ENCODE measurements at places on chromosomes 4 and X. TPM values are rescaled to one million over a fixed set of nuclear protein-coding genes. Genes with fewer than 3 reads are reported as not detected.

- no peak for DNase-seq
- H3K27me3 ChIP-seq, result no peaks in the 10 kb centered on the region
- no peak overlapping the region for H3K4me3 ChIP-seq
- peaks cover 37% of the 10 kb centered on the region for H3K4me1 ChIP-seq
- H3K36me3 ChIP-seq, result peaks cover 26% of the 10 kb centered on the region
Observed at GRCh38 chrX:19833034-19833677, 54.2 kb downstream of the SH3KBP1 start.

DNA sequence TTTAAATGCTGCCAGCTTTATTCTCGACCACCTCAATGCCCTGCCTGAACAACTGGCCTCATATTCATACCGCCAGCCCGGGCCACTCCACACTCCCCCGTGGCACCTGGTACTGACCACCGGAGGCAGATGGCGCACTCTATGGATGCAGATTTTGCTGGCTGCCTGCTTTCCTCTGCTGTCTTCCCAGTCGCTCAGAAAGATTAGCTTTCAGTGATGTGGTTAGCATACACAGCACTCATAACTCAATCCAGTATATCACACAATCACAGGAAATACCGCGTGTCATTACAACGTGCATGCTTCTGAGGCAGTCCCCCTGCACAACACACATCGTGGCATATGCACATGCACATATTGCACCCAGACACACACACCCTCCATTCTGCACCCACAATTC is 147.2 kb upstream of the BCOR start:
- H3K36me3 ChIP-seq, result no peaks in the 10 kb centered on the region
- H3K27ac ChIP-seq, result no peak overlapping the region
- H3K27me3 ChIP-seq, result peaks cover 1% of the 10 kb centered on the region
- peaks cover 8% of the 10 kb centered on the region for H3K4me1 ChIP-seq
- H3K4me3 ChIP-seq, result no peak overlapping the region
- peak; percentile 12 for DNase-seq

GRCh38 chr4:1768367-1769034 is 24.6 kb upstream of the FGFR3 start:
- DNase-seq, result no peak
- peak overlapping the region; percentile 19 for H3K4me3 ChIP-seq
- H3K36me3 ChIP-seq, result no peaks in the 10 kb centered on the region
- H3K4me1 ChIP-seq, result peaks cover 3% of the 10 kb centered on the region

DNA sequence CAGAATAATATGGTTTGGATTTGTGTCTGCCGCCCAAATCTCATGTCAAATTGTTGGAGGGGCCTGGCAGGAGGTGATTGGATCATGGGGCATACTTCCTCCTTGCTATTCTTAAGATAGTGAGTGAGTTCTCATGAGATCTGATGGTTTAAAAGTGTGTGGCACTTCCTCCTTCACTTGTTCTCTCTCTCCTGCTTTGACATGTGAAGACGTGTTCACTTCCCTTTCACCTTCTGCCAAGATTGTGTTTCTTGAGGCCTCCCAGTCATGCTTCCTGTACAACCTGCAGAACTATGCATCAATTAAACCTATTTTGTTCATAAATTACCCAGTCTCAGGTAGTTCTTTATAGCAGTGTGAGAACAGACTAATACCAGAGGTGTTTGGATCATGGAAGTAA is 325.7 kb upstream of the GIMD1 start:
- H3K27ac ChIP-seq, result no peak overlapping the region
- H3K4me3 ChIP-seq, result no peak overlapping the region

DNA sequence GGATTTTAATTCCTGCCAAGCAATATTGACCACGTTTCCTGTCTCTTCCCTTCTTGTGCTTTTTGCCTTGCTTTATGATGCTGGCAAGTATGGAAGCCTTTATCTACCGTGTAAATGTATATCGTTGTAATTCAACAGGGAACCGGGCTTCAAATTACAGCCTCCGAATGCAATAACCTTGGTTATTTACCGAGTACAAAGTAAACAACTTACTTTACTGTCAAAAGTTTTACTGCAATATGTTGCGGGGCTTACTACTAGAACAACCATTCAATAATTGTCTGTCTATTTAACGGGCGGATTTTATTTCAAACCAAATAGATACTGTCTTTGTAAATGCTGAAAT is 73.1 kb downstream of the PALLD start:
- no peak for DNase-seq
- no peak overlapping the region for H3K4me3 ChIP-seq
- no peaks in the 10 kb centered on the region for H3K36me3 ChIP-seq
- H3K4me1 ChIP-seq, result peaks cover 7% of the 10 kb centered on the region
- no peak overlapping the region for H3K27ac ChIP-seq

DNA sequence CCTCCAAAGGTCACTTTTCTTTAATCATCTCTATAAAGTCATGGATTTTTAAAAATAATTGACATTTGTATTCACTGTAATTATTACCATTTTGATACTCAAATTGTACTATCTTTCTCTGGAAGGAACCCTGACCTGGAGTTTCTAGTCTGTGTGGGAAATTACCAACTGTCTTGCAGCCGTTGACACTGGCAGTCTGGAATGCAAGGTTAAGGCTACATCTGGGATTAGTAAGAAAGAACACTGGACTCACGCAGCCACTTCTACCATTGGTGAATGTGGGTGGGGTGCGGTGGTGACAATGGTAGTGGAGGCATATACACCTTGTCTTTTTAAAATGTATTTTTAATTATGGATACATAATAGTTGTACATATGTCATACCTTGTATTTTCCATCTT is 40.9 kb downstream of the EGF start:
- no peak overlapping the region for H3K4me3 ChIP-seq
- no peaks in the 10 kb centered on the region for H3K36me3 ChIP-seq
- H3K27me3 ChIP-seq, result peaks cover 2% of the 10 kb centered on the region
- no peak overlapping the region for H3K27ac ChIP-seq
- peaks cover 4% of the 10 kb centered on the region for H3K4me1 ChIP-seq

GRCh38 chrX:19628011-19628575 is 112.8 kb upstream of the MAP3K15 start:
- H3K4me3 ChIP-seq, result no peak overlapping the region
- DNase-seq, result no peak
- no peaks in the 10 kb centered on the region for H3K27me3 ChIP-seq
- peaks cover 26% of the 10 kb centered on the region for H3K36me3 ChIP-seq
- H3K27ac ChIP-seq, result peak overlapping the region; percentile 74

DNA sequence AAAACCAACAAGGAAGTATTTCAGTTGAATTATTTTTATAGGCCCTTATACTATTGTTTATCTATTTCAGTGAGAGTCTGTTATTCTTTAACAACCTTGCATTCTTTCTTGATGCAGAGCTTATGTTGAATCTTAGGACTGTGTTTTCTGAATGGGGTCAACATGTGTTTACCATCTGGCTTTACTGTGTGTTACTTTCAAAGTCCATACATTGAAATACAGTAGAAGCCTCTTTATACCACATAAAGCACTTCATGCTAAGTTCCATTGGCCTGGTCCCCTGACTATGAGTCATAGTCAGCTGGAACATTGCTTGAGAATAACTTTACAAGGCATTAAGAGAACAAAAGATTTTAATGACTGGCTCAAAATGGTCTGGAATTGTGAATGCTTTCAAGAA is 152.6 kb downstream of the GASK1B start:
- H3K4me1 ChIP-seq, result no peaks in the 10 kb centered on the region
- H3K36me3 ChIP-seq, result no peaks in the 10 kb centered on the region
- peaks cover 2% of the 10 kb centered on the region for H3K27me3 ChIP-seq
- no peak overlapping the region for H3K27ac ChIP-seq

DNA sequence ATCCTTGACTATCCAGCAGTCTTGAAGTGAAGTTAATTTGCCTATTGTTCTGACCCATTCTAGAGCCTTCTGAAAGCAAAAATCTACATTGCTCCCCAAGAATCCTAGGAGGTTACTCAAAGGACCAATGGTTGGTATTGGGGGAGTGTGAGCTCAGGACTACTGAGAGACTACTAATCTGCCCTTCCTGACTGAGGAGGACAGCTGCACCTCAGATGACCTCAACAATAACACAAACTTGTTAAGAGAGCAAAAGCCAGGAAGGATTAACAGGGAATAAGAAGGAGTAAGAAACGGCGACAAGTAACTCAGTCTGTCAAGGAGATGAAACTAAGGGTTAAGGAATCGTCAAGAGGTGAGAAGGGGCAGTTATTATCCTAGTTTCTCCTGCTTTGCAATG is 43.4 kb downstream of the IDS start:
- H3K27ac ChIP-seq, result no peak overlapping the region
- peaks cover 11% of the 10 kb centered on the region for H3K27me3 ChIP-seq
- H3K4me3 ChIP-seq, result no peak overlapping the region

DNA sequence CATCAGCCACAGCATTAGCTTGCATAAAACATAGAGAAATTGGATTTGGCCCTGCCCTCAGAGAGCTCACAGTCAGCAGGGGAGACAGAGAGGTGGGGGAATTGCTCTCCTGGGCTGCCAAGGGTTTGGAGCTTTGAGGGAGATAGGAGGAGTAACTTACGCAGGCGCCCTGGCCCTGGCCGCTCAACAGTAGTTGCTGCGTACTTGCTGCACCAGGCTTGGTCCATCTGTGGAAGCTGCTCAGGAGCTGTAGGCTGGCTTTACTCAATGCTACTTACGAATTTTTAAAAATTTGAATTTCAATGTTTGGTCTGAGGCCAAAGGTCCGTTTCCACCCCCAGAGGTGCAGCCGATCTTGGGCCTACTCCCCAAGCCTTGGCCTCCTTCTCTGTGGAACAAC is 83.3 kb downstream of the CPZ start:
- H3K4me1 ChIP-seq, result no peaks in the 10 kb centered on the region
- DNase-seq, result no peak
- H3K36me3 ChIP-seq, result no peaks in the 10 kb centered on the region
- no peak overlapping the region for H3K4me3 ChIP-seq

DNA sequence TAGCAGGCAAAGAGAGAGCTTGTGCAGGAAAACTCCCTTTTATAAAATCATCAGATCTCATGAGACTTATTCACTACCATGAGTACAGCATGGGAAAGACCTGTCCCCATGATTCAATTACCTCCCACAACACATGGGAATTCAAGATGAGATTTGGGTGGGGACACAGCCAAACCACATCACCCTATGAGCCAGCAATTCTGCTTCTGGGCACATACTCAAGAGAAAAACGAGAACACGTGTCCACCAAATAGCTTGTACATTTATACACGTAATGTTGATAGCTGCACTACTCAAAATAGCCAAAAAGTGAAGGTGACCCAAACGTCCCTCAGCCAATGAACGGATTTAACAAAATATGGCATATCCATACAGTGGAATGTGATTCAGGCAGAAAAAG is 94.5 kb upstream of the DHRSX start:
- peaks cover 3% of the 10 kb centered on the region for H3K4me1 ChIP-seq
- DNase-seq, result no peak
- peaks cover 4% of the 10 kb centered on the region for H3K36me3 ChIP-seq
- H3K27ac ChIP-seq, result no peak overlapping the region
- no peaks in the 10 kb centered on the region for H3K27me3 ChIP-seq
- no peak overlapping the region for H3K4me3 ChIP-seq

GRCh38 chr4:34964613-34965012 is 1279.7 kb downstream of the ARAP2 start:
- H3K27me3 ChIP-seq, result no peaks in the 10 kb centered on the region
- no peaks in the 10 kb centered on the region for H3K36me3 ChIP-seq
- H3K4me1 ChIP-seq, result no peaks in the 10 kb centered on the region

GRCh38 chr4:11698846-11699590 is 270.3 kb upstream of the HS3ST1 start:
- no peaks in the 10 kb centered on the region for H3K4me1 ChIP-seq
- H3K27ac ChIP-seq, result no peak overlapping the region
- no peak for DNase-seq
- no peaks in the 10 kb centered on the region for H3K36me3 ChIP-seq

DNA sequence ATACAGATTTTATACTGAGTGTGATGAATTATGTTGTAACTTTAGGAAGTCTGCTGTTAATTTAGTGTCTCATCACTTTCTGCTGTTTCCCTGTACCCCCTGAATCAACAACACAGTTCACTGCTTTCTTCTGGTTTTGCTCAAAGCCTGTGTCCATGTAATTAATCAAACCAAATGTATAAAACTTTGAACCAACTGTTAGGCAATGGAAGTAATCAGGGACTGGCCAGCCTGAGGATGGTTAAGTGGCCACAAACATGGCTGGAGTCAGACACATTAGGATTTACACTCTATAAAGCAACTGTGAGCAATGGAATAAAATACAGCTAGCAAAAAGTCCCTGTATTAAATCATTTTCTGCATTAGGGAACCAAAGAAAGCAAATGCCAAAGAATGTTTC is 42.6 kb downstream of the CXCL1 start:
- no peaks in the 10 kb centered on the region for H3K4me1 ChIP-seq
- no peak for DNase-seq
- H3K36me3 ChIP-seq, result no peaks in the 10 kb centered on the region
- H3K27me3 ChIP-seq, result no peaks in the 10 kb centered on the region
- no peak overlapping the region for H3K27ac ChIP-seq

DNA sequence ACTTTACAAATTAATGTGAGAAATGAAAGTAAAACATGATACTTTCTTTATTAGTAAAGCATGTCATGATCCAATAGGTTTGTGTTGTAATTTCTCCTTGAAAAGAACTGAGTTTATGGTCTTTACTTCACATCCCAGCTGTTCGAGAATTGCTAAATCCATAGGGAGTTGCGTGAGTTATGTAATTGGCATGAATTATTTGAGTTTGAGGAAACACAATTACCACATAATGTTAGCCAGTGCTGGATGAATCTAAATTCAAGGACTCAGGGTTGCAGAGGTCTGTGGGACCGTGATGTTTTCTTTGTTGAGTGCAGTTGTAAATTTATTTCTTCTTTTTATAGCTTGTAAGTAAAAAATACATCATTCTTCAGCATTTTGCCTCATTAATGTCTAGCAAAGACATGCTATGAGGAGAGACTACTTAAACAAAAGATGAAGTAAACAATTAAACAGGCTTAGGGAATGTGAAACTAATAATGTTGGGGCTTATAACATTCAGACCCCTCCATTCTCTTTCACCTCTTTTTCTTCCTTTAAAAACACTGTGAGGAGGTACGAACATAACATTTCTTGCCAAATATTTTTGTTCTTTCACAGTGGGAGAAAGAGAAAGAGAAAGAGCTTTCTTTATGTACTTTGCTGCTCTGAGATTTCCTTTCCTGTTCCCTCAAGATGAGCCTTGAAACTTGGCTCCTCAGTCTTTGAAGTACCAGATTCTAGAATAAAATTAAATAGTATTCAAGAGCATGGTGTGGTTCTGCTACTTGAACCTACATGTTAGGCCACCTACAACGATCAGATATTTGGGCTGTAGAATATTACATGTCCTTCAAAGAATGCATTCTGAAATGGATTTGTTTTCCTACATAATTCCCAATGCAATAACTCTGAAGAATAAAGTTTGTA is 159.6 kb upstream of the ANK2 start:
- H3K4me1 ChIP-seq, result no peaks in the 10 kb centered on the region
- no peak overlapping the region for H3K27ac ChIP-seq
- H3K4me3 ChIP-seq, result no peak overlapping the region
- no peaks in the 10 kb centered on the region for H3K36me3 ChIP-seq

Gene TMEM47
- total RNA-seq, result not detected

Gene LONRF3
- total RNA-seq, result 1.7 TPM

Gene YY2
- total RNA-seq, result 2.3 TPM

Gene CD38
- 24.3 TPM for total RNA-seq

Gene PNMA3
- 1.1 TPM for total RNA-seq

Gene CXCL5
- not detected for total RNA-seq

Gene TEX13D
- total RNA-seq, result not detected

Gene CXorf58
- 0.14 TPM for total RNA-seq

Gene BMX
- total RNA-seq, result not detected

Gene OPHN1
- total RNA-seq, result 0.04 TPM

Gene GLUD2
- 0.81 TPM for total RNA-seq

Gene FAM156A
- 20.6 TPM for total RNA-seq

Gene OTC
- not detected for total RNA-seq

Gene LPAR4
- total RNA-seq, result not detected

Gene DDX60
- total RNA-seq, result 21.1 TPM

Gene ASB11
- total RNA-seq, result not detected

Gene SLC35A2
- 14.7 TPM for total RNA-seq
